ENCODE measurements at places on chromosomes 16 and 17.
A peak's percentile ranks its signal among the peaks of the same experiment; 100 is the strongest.

GRCh38 chr16:1073566-1074378, 1.2 kb downstream of the SSTR5 start:
- no peak for DNase-seq

GRCh38 chr16:72464597-72465368, 292.8 kb upstream of the PMFBP1 start:
- DNase-seq, result no peak

DNA sequence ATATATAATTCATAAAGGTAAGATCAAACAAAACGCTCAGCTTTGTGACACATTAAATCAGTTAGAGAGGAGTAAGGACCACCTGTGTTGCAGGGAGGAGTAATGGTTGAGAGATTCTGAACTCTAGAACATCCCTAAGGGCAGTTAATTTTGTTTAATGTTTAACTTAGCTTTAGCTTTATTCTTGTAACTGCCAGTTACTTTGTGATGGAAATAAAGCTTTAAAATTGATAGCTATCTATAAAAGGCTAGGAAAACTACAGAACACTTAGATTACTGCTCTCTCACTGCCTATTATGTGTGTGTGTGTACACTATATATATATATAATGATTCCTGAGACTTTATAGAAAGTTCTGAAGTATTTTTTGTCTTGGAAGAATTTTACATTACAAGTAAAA, 37.8 kb downstream of the PTRH2 start:
- DNase-seq, result no peak

DNA sequence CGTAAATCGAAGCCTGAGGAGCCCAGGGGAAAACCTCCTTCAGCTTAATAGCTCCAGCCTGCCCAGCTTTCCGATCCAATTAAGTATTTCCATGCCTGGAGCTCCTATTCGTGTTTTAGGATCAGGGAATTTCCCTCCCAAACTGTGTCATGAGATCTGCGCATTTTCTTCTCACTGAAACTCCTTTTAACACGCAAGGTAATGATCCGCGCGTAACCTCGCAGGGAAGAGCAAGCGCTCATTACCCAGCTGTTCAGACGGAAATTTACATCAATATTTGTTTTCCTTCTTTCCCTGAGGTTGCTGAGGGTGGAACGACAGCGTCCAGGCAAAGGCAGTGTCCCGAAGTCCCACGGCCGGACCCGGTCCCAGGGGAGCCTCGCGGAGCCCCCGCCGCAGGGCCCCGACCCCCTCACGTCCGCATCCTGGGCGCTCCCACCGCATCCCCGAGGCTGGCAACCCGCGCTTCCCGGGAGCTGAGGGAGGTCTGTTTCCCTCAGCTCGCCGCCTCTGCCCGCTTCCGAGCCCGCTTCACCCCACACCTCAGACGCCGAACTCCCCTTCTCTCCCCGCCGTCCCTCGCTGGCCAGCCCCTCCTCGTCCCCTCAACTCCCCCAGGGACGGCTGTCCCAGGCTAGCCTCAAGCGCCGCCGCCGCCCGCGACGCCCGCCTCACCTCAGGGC, 415 bp downstream of the ABCA5 start:
- DNase-seq, result peak; percentile 49
